ENCODE measurements at places on chromosomes 16 and 17.
A peak's percentile ranks its signal among the peaks of the same experiment; 100 is the strongest.

GRCh38 chr17:34451313-34451712 is 88.3 kb upstream of the CCL1 start:
- DNase-seq: no peak

- DNase-seq: no peak
Observed at GRCh38 chr16:81816351-81816750, 37.3 kb downstream of the PLCG2 start.

- DNase-seq: no peak
Observed at GRCh38 chr16:22705799-22706198, 108.2 kb upstream of the HS3ST2 start.

DNA sequence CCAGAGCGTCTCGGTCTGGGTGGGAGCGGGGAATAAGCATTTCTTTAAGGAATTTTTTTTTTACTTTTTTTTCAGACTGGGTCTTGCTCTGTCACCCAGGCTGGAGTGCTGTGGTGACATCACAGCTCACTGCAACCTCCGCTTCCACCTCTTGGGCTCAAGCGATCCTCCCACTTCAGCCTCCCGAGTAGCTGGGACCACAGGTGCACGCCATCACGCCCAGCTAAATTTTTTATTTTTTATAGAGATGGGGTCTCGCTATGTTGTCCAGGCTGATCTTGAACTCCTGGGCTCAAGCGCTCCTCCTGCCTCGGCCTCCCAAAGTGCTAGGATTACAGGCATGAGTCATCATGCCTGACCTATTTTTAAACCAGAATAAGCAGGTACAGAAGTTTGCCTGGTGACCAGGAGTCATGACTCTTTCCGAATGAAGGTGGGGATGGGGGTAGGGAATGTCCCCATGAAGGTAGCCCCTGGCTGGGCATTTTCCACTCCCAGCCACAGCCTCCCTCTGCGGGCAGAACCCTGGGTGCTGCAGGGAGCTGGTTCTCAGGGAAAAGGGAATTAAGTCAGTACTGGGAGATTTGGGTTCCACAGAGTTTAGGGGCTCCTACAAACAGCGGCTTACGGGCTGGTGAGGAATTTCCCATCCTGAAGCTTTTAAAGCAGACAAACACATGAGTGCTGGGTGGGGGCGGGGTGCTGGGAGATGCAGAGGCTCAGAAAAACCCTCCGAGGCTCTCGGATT is 48.3 kb downstream of the TBC1D16 start:
- no peak for DNase-seq

- no peak for DNase-seq
Observed at GRCh38 chr17:29674281-29674680, 51.6 kb upstream of the CORO6 start.

DNA sequence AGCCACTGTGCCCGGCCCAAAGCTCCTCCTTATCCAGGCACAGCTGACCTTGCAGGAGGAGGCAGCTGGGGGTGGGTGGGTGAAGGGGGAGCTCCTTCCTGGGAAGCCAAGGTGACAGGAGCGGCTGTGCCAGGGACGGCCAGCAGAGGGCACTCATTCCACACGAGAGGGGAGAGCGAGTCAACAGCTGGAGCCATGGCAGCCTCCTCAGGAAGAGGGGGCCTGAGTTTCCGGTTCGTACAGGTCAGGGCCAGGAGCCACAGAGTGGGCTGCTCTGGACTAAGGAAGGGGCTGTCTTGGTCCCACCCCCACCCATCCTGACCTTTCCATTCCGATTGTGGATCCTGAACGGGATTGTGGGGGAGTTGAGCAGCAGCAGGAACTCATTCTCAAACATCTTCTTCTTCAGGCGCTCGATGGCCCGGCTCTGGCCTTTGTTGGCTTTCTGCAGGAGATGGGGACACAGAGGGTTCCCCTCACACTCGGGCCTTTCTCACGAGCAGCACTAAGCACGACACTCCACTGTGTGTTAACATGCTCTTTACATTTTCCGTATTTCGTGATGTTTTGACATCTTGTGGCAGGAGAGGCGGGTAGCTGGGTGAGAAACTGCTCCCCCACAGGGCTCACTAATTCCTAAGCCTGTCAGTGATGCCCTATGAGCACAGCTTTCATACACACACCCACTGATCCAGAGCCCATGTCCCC is 61.6 kb downstream of the TIMM22 start:
- DNase-seq: peak; percentile 16

- no peak for DNase-seq
Observed at GRCh38 chr17:72466606-72467005, 345.8 kb downstream of the SOX9 start.

GRCh38 chr17:15109608-15110007 is 155.5 kb downstream of the PMP22 start:
- DNase-seq: no peak

GRCh38 chr17:2195729-2196128 is 107.9 kb downstream of the SMG6 start:
- DNase-seq: no peak

DNA sequence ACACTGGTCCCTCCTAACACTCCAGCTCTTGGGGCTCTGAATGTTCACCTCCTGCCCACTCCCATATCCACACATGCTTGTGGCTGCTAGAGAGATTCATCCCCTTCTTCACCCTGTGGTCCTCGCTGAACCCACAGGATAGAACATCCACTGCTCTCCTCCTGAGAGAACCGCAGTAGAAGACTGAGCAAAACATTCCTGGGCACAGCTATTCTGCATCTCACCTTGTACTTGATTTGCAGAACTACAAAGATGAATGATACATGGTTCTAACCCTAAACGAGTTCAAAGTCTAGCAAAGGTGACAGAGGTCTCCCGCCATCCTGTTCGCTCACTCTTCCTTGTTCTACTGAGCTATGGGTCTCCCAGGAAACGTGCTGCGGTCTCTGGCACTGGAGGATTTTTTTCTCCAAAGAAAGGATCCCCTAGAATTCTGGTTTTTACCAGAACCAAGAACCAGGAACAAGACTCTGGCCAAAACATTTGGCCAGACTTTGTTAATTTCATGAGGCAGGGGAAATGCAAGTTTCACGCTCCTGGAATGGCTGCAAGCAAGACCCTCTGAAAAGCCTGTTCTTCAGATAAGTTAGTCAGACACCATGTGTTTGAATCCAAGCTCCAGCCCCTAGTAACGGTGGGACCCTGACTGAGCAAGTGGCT is 39.5 kb downstream of the TMEM114 start:
- DNase-seq: no peak

- DNase-seq: no peak
Observed at GRCh38 chr17:11086646-11087340, 154.2 kb upstream of the SHISA6 start.

DNA sequence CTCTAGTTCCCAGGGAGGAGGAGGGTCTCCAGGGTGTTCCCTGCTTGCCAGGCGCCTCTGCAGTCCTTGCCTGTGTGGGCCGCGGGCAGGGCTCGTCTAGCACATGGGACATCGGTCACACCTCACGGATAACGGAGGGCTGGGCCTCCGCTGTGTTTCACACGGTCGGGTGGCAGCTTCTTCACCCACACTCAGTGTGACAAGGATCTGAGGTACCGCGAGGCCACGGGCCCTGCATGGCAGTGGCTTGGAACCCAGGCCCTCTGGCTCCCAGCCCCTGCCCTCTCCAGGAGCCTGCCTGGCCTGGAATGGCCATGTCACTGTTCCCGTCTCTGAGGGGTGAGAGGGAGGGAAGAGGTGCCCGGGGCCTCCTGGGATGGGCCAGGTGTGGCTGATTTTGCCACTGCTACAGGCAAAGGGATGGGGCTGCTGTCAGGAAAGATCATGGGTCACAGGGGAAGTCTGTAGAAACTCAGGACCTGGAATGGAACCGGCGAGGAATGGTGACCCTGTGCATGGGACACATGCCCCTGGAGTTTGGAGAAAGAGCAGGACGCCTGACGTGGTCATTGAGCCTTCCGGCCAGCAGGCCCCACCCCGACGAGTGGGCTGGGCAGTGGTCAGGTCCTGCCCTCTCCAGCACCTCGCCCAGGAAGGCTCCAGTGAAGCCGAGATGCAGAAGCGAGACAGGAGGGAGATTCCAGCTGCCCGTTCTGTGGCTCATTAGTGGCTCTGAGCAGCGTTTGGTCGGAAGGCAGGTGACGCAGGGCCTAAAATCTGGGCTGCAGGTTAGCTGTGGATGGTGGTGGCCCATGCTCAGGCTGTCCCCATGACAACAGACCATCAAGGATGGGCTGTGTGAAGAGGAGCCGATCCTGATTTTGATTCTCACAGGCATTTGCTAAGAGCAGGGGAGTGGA is 76.5 kb upstream of the GSE1 start:
- DNase-seq: no peak

DNA sequence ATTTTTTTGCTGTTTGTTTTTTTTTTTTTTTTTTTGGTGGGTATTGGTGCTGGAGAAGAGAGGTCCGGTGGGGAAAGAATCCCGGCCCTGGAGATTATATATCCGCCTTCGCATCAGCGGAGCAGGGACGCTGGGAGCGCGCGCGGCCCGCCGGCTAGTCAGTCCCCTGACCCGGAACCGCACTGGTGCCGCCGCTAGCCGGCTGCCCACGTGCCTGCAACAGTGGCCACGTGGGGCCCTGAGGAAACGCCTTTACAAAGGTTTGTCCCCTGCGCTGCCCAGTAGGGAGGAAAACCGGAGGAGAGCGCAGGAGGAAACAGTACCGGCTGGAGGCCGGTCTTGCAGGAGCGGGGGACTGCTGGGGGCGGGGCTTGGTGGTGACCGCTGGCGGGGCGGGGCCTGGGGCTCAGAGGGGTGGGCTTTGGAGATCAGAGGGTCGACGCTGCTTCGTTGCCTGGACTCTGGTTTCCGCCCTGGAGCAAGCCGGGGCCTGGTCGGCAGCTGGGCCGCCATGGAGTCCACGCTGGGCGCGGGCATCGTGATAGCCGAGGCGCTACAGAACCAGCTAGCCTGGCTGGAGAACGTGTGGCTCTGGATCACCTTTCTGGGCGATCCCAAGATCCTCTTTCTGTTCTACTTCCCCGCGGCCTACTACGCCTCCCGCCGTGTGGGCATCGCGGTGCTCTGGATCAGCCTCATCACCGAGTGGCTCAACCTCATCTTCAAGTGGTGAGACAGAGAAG is at the start of gene G6PC3:
G6PC3 (plus strand) TSS at position 281 of the 743 bp plus-strand sequence; CDS start at position 512, 231 bp downstream.
- peak; percentile 48 for DNase-seq

DNA sequence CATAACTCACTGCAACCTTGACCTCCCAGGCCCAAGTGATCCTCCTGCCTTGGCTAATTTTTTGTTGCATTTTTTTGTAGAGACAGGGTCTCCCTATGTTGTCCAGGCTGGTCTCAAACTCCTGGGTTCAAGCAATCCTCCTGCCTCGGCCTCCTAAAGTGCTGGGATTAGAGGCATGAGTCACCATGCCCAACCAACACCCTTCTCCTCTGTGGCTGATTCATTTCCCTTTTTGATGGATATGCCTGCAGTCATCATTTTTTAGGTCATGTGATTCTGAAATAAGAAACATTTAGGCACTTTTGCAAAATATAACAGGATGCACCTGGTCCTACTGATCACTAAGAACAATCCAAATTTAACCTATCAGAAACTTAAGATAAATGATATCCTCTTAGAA is 44.0 kb upstream of the YPEL2 start:
- DNase-seq: no peak

DNA sequence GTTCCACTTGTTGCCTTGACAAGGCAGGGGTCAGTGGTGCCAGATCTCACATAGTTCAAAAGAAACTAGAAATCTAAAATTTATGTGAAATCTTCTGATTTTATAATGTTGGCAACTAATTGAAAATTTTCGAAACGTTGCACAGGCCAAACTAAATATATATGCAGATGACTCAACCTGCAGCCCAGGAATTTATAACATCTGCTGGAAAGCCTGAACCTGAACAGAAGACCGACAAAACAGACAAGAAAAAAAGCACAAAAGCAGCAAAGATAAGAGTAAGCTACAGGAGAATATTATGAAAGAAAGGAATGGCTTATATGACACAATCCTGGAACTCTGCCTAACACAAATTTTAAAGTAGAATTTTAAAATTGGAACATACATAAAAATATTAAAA is 207.6 kb downstream of the CEP112 start:
- DNase-seq: no peak

DNA sequence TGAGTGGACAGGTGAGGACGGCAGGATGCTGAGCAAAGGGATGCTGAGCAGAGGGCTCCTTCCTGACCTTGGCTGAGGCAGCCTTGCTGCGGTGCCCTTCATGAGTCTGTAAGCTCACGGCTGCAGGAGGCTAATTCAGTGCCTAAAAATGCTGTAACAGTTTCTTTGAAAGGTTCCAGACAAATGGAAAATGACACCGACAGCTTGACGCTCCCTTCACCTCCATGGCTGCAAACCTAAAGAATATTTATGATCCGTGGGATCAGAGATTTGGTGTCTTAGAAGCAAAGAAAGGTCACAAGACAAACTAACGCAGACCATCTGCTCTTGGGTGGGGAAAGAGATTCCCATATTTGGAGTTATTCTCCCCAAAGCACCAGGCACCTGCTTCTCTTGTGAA is 28.0 kb downstream of the TOM1L2 start:
- no peak for DNase-seq

DNA sequence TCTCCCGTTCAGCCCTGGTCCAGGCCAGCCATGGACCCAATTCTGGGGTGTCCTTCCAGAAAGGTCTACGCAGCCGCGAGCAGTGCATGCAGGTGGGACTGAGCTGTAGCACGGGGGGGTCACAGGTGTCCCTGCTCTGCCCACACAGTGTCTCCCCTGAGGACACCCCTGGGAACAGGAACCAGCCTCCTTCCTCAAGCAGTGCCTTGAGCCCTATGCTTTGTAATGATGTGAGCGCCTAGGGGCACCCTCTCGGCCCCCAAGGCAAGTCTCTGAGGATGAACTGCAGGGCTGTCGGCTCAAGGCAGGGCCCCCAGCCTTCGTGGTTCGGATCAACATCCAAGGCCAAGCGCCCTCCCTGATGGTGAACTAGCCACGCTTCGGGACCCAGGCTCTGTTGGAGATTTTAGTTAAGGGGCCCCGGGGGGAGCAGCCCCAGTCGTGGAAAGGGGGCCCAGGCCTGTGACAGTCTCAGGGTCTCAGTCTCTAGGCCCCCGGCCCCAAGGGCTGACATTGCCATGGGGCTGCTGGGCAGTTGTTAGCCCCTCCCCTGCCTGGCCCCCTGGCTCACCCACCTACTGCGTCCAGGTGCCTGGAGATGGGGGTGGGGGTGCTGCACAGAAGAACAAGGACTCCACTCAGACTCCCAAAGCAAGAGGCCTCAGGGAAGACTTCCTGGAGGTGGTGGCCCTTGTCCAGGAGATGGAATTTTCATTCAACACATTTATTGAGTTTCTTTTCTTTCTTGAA is 2.3 kb downstream of the IL17C start:
- no peak for DNase-seq

DNA sequence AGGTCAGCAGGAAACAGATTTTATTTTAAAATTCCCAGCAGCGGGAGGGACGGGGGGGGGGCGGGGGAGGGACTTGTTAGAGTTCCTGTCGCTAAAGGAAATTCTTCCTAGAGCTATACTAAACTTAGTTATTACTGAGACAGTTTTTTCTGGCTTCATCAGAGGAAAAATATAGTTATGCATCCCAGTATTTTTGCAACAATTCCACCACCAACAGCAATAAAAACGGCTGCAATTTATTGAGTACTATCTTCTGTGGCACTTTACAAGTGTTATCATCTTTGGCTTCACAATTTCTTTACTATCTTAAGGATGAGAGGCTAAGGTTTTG is 6.9 kb upstream of the DHRS7B start:
- no peak for DNase-seq

- no peak for DNase-seq
Observed at GRCh38 chr17:6488008-6488539, 43.8 kb downstream of the PIMREG start.

- no peak for DNase-seq
Observed at GRCh38 chr17:19384723-19385391, 2.1 kb downstream of the MFAP4 start.

- no peak for DNase-seq
Observed at GRCh38 chr16:49967012-49967559, 57.9 kb upstream of the CNEP1R1 start.

Data from activated CD4-positive, CD25-positive, alpha-beta regulatory T cell (primary cell).